AG08396 (cell line): ENCODE measurements at places on chromosomes 16 and 17.

DNA sequence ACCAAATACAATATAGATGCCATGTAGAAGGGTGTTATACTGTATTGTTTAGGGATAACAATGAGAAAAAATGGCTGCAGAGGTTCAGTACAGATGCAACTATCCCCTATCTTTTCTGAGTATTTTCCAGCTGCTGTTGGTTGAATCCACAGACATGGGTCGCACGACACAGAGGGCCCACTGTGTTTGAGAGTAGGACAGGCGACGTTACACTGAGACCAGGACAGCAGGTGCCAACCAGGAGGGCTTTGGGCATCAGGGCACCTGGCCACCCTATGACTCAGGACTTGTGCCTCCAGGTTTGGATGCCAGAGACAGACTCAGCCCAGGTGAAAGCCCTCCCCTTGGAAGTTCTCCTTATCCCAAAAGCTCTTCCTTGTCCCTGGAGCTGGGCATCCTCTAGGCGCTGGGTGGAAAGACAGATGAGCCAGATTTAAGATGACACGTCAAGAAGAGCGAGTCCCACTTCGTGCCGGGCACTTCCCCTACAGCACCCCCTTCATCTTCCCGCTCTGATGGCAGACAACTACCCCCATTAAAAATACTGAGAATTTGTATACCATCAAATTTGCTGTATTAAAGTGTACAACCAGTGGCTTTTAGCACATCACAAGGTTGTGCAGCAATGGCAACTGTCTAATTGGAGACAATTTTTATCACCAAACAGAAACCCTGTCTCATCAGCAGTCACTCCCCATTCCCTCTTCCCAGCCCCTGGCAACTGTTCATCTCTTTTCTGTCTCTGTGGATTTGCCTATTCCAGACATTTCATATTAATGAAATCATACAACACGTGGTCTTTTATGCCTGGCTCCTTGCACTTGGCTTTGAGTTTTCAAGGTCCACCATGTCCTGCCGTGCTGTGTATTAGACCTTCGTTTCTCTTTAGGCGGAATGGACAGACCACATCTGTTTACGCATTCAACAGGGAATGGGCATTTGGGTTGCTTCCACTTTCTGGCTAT lies 30.6 kb downstream of the TNFRSF13B start:
- DNase-seq: no peak

- DNase-seq: peak; percentile 99
Measured at GRCh38 chr17:17476865-17477467, at the start of gene MED9. Gene MED9 (plus strand): TSS chr17:17477000. CDS start chr17:17477042, 42 bp downstream.

DNA sequence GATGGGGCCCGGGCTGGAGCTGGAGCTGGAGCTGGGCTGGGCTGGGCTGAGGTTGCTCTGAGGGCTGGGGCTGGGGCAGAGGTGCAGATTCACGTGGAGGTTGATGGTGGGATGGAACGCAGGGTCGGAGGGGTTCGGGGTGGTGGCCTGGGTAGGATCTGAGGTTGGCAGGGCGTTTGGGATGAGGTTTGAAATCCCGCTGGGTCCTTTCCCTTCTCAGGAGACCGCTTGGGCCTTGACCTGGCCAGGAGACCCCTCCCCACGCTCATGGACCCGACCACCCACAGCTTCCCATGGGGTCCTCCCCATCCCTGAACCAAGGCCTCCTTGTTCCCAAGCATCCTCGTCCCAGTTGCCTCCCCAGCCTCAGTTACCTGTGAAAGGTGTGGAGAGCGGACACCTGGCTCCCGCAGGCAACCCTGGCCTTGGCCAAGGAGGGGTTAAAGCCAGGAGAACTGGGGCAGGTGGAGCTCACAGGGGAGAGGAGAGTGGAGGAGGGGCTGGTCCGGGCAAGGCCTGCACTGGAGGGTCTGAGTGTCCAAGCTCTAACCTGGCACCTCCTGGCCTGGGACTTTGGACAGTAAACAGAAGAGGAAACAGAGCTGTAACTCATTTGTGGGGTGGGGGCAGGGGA lies at the start of gene ASGR2:
Gene ASGR2 (minus strand): TSS at position 582 of the 634 bp plus-strand sequence. CDS start 582 bp downstream, outside the sequence.
- no peak for DNase-seq

GRCh38 chr17:68511671-68512246 lies 471 bp upstream of the PRKAR1A start:
- DNase-seq: peak; percentile 79

- DNase-seq: no peak
Measured at GRCh38 chr16:49890876-49891275, 35.0 kb upstream of the ZNF423 start.

- no peak for DNase-seq
Measured at GRCh38 chr17:30323262-30323894, 10.5 kb downstream of the TMIGD1 start.
